ENCODE measurements at places on chromosomes 2 and 18.

DNA sequence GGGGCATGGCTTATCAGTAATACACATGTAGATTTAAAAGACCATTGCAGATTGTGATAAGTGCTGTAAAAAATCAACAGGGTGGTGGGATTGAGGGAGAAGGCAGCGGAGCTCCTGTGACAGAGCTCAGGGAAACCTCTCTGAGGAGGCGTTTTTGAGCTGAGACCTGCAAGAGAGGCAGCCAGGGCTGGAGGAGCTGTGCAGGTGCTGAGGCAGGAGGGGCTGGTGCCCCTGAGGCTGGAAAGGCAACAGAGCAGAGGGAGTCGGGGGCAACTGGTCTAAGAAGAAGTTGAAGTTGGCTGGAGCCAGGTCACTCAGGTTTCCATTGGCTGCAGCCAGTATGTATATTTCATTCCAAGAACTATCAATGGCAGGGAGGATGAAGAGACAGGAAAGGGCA, 47.6 kb downstream of the KLHL29 start:
- no peak overlapping the region for H3K4me3 ChIP-seq
- H3K36me3 ChIP-seq: no peaks in the 10 kb centered on the region
- H3K4me1 ChIP-seq: no peaks in the 10 kb centered on the region
- H3K27me3 ChIP-seq: peaks cover 12% of the 10 kb centered on the region

DNA sequence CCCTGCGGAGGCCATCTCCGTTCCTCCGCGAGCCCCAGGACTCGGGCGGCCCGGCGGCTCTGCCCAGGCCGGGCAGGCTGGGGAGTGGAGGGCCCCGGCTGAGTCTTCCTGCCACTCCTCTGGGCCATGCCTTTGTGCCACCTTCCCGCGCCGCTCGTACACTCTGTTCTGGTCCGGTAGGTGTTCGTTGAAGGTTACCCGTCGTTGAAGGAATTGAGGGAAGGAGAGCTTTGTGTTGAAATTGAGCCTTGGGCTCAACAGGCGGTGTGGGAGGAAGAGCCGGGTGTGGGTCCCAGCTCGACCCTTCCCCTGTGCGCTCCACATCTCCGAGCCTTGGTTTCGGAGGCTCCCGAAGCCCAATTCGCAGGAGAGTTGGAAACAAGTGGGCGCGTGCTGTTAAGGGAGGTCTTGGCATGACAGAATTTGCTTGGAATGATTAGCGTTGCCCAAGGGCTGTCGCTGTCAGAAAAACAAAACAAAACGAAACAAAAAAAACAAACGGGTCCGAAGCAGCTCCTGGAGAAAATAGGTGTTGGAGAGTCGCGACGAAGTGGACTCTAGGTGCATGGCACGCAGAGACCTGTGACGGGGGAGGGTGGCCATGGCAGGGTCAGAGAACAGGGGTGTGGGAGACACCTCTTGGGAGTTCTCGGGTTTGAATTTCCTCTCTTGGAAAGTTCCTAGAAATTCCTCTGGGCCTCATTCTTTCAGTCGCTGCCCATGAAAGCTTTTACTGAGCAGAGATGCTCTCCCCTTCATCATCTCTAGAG, 1.2 kb upstream of the MZT2A start:
- peak overlapping the region; percentile 79 for H3K4me3 ChIP-seq
- peaks cover 6% of the 10 kb centered on the region for H3K36me3 ChIP-seq
- peak overlapping the region; percentile 90 for H3K27ac ChIP-seq

DNA sequence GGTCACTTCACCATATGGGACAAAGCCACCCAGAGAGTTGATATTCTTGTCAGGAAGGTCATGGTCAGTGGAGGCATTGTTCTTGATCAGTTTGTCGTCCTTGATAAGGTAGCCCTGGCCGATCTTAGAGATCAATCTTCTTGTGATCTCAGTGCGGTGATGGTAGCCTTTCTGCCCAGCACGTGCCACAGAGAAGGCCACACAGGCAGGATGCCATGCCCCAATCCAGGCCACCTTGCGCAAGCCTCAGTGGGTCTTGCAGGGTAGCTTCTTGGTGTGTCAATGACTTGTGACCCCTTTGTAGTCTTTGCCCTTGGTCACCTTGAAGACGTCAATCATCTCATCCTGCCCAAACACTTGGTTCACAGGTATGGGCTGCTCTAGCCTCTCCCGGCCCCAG, 143.9 kb upstream of the ASB18 start:
- no peaks in the 10 kb centered on the region for H3K36me3 ChIP-seq
- no peak for DNase-seq
- H3K4me1 ChIP-seq: no peaks in the 10 kb centered on the region
- no peaks in the 10 kb centered on the region for H3K27me3 ChIP-seq

DNA sequence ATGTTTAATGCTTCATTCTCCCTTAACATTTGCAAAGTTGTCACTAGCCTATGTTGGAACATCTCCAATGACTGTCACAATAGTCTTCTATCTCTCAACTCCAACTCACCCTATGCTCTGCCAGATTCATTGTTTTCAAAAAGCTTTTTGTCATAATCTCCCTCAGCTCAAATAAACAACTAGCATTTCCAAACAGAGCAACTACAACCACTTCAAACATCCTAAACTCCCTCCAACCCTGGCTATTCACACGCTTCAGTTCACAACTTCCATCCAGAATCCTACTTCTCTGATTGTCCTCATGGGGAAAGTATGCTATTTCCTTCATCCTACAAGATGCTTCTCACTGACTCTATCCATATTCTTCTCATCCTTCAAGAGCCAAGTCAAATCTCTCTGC, 139.2 kb upstream of the VRK2 start:
- H3K27me3 ChIP-seq: no peaks in the 10 kb centered on the region
- no peaks in the 10 kb centered on the region for H3K4me1 ChIP-seq
- no peak overlapping the region for H3K4me3 ChIP-seq
- no peak overlapping the region for H3K27ac ChIP-seq
